ENCODE measurements at places on chromosomes 1 and 21.

- no peak for DNase-seq
Measured at GRCh38 chr1:28836421-28836956, 24.5 kb downstream of the OPRD1 start.

GRCh38 chr1:2971609-2972008 is 49.7 kb upstream of the ACTRT2 start:
- DNase-seq = no peak

DNA sequence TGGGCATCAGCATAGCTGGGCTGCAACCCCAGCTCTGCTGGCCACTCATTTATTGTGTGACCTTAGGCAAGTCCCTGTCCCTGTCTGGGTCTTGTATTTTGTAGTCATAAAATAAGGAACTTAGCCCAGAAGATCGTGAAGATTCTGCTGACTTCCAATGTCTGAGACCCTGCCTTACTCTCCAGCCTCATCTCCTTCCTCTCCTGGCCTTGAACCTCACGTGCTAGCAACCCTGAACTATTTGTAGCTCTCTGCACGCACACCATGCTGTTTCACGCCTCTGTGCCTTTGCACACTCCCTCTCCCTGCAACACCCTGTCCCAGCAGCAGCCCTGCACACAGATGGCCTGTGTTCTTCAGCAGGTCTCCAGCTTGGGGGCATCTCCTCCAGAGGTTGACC is 121.1 kb downstream of the LACTBL1 start:
- no peak for DNase-seq

- DNase-seq = no peak
Measured at GRCh38 chr1:202150187-202150586, 5.7 kb upstream of the ARL8A start.

- DNase-seq = no peak
Measured at GRCh38 chr1:1348420-1349255, 580 bp downstream of the DVL1 start.

DNA sequence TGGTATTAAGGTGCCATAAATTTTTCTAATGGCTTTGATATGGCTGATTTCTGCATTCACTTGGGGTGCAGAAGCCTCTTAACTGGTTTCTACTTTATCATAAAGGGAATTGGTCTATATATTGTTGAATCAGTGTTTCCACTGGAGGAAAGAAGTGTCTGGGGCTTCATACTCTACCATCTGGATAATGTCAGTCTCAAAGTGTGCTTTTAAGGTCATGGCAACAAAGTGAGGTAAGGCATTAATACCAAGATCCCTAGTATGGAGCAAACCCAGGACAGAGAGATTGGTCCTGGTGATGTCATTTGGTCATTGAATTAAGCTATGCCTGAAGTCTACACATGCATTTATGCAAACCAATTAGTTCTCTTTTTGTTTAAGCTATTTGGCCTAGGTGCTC is 309.9 kb downstream of the DUSP10 start:
- DNase-seq = no peak

- no peak for DNase-seq
Measured at GRCh38 chr1:18537386-18538306, 56.9 kb downstream of the KLHDC7A start.

DNA sequence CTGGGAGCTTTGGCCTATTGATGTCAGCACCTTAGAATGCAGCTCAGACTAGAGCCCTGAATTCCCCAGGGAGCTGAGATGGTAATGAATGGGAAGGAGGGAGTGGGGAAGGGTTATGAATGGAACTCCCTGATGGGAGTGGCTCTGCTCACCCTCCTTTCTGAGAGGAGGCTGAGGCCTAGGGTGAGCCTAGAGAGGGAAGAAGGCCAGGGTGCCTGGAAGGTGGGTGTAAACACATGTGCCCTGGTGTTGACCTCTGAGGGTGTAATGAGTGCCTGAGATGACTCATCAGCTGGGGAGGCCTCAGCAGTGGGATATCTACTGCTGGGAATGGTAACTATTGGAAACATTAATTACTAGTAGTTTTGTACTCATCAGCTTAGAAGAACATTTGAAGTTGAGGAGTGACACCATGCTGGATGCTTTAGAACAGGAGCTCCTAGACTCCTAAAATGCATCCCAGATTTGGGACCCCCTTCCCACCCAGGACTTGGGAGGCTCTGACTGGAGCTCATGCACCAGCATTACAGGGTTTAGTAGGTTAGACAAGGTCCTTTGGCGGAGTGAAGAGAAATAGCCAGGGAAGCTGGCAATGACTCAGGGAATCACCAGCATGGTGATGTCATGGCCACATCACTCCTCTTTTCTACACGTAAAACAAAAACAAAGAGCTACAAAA is 16.0 kb upstream of the PIGV start:
- peak; percentile 35 for DNase-seq

DNA sequence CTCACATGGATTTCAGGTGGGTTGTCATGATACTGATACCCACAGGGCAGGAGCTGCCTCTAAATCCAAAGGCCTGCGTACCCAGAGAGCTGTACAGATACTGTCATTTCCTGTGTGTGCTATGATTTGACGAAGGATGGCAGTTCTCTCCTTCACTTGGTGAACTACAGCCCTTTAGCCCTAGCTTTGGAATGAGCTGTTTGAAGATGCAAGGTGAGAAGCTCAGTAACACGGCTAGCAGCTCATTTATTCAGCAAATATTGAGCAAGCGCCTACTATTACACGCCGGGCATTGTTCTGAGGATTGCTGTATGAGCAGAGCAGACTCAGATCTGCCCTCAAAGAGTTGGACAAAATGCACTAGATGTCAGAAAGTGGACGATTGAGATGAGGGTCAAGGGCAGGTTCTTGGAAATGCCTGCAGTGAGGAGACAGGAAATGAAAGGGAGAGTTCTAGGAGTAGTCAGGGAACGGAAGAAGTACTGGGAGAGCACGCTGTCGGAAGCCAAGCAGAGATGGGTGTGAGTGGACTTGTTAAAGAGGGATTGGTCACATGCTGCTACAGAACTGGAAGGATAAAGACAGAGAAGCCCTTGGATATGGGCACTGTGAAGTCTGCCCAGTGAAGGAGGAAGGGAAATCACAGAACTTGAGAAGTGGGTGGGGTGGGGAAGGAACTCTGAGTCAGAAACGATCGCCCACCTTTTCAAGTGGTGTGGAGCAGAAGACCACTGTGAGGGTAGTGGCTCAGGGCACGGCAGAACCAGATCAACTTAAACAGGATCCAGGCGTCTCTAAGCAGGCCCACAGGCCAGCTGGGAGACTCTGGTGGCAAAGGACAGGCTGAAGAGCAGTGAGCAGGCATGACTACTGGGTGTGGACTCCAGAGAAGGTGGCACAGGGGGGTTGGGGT is 7.1 kb downstream of the PTGFRN start:
- DNase-seq = no peak

GRCh38 chr1:58358346-58358745 is 188.2 kb downstream of the OMA1 start:
- DNase-seq = no peak

- DNase-seq = peak; percentile 24
Measured at GRCh38 chr1:20472860-20473711, 12.9 kb downstream of the CAMK2N1 start.

- no peak for DNase-seq
Measured at GRCh38 chr1:932776-933602, 9.3 kb downstream of the SAMD11 start.

GRCh38 chr1:189192741-189193520 is 1284.7 kb downstream of the BRINP3 start:
- DNase-seq = no peak

GRCh38 chr1:7400566-7400965 is 370.5 kb upstream of the VAMP3 start:
- no peak for DNase-seq

DNA sequence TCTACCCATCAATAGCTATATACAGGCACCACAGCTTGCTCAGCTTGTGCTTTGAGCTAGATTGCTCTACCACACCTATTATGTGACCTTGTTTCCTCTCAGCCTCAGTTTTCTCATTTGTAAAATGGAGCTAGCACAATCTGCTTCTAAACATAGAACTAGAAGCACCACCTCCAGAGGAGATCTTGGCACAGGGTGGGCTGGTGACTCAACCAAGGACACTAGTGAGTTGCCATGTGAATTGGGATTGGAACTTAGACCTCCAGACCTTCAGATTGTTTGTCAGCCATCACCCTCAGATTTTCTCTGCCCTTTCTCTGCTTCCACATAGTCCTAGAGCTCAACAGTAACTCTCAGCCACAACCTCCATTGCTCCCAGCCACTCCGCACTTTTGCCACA is 3.0 kb upstream of the MACO1 start:
- DNase-seq = no peak

DNA sequence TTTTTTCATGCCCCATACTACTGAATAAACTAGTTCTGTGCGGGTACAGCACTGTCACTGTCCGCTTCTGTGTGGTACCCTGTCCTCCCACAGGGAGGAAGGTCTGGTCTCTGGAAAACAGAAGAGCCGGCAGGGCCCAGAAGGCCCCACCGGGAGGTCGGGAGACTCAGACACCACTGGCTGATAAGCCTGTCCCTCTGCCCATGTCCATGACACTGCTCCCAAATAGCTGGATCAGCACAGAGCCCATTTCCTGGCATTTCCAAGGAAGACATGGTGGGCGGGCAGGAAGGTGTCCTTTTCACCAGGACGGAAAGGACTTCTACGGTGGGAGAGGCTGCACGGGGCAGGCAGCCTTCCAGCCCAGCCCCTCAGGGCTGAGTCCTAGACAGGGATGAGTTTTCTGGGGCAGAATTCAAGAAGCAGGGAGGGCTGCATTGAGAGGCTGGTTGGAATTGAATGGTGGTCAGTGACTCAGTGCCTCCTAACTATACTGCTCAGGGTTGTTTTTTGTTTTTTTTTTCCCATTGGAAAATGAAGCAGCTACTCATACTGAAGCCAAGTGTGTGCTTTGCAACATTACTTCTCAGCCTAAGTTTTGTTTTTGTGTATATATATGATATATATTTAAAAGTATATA is 7.1 kb downstream of the PSRC1 start:
- no peak for DNase-seq

- DNase-seq = no peak
Measured at GRCh38 chr1:225879521-225880221, 2.5 kb downstream of the TMEM63A start.

- no peak for DNase-seq
Measured at GRCh38 chr1:99119188-99119587, 114.5 kb upstream of the PLPPR5 start.

All from stimulated activated CD4-positive, alpha-beta T cell treated with anti-CD3 and anti-CD28 coated beads, Interleukin-1b, Interleukin-23, amount 100 ng/mL, for 48 hours (primary cell).